ENCODE measurements at places on chromosomes 5 and 9.

DNA sequence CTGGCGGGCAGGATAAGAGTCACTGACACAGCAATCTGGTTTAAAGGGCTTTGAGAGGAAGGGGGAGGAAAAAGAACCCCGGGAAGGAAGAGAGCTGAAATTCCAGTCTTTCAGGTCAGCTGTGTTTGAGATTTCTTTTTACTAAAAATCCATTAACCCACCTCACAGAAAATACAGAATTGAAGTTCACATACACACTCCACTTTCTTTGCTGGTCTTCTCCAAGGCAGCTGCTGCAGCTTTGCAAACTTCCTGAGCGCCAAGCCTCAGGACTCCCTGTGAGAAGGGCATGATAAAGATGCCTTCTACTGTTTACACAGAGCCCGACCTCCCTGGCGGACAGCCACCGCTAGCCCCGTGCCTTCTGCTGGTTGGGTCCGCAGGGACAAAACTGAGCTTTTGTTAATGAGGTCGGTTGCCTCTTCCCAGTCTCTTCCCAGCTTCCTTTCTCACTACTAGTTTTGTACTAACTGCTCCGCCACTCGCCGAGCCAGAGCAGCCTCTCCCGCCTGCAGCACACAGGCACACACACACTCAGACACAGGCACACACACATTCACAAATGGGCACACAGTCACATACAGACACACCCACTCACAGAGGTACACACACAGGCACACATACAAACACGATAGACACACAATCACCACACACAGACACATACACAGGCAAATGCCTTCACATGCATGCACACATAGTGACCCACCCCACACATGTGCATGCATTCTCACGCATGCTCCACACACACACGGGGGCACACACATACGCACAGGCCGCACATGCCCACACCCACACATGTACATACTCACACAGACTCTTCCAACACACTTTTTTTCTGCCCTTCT is at the start of gene FREM1:
Gene FREM1 (minus strand): TSS at position 468 of the 845 bp plus-strand sequence. CDS start 41,451 bp downstream, outside the sequence.
- no peak for DNase-seq

DNA sequence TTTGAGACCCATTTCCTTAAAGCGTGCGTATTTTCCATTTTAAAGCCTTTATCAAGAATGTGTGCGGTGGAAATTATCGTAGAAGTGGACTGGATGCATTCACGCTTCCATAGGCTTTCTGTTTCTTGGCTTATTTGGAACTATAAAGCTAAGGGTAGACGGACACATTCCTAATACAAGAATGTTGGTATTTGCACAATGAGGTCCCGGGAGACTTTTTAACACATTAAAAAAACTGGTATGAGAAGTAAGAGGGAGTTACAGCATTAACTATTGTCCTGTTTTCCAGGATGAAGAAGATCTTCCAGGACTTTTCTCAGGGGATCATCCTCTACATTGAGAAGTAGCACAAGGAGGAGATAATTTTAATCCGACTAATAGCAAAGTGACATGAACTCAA is 653.0 kb downstream of the MTRR start:
- no peak for DNase-seq

- DNase-seq: no peak
These were observed 55.4 kb downstream of the HINT1 start for GRCh38 chr5:131109540-131110255.

- DNase-seq: peak; percentile 78
These were observed 4.0 kb downstream of the ISL1 start for GRCh38 chr5:51386916-51387883.

GRCh38 chr5:142053426-142054151 is 40.8 kb upstream of the GNPDA1 start:
- DNase-seq: no peak

DNA sequence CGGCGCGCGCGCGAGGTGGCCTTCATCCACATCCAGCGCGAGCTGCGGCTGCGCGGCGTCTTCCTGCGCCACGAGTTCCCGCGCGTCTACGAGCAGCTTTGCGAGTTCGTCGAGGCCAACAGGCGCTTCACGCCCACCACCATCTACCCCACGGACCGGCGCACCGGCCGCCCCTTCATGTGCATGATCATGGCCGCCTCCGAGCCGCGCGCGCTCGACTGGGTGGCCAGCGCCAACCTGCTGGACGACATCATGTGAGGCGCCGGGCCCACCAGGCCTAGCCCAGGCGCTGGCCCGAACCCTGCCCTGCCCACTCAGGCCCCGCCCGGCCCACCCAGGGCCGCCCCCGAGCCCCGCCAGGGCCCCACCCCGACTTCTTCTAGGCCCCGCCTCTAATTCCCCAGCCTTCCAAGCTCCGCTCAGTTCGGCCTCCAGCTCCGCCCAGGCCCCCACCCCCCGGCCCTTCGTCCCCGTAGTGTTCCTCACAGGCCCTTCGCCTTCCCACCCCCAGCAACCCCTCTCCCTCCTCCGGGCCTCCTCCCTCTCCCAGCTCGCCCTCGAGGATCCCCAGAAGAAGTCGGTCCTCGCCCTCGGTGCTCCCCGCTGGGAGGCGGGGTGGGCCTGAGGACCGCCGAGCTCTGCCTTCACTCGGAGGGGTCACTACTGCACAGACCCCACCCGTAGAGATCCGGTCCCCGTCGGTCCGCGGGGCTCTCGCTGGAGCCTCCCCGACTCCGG is 2.0 kb upstream of the PHPT1 start:
- no peak for DNase-seq

DNA sequence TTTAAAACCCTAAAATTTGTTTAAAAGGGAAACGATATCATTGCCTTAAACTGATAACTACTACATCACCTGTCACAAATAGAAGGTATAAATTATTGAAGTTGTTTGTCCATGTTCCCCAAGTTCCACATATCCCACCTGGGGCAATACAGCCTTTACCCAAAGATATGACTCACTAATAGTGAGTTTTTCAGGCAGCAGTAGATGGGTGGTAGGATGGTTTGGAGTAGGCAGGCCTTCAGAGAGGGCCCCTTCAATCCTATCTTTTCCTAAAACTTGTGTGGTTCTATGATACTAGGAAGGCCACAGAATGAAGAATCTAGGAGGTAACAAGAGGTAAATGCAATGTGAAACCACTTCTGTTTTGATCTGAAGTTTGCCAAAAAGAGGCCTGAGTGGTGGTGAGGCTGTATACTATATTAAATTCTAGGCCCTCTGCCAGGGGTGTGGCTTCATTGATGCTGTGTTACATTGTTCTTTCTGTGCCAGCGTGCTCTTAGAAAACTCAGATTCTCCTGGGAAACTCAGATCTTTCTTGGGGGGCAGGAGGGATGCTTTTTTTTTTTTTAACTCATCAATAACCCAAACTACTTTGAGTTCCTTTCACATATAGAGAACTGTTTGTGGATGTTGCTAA is 7.2 kb downstream of the CYSTM1 start:
- DNase-seq: no peak

GRCh38 chr9:14993061-14993800 is 83.0 kb upstream of the FREM1 start:
- peak; percentile 72 for DNase-seq

DNA sequence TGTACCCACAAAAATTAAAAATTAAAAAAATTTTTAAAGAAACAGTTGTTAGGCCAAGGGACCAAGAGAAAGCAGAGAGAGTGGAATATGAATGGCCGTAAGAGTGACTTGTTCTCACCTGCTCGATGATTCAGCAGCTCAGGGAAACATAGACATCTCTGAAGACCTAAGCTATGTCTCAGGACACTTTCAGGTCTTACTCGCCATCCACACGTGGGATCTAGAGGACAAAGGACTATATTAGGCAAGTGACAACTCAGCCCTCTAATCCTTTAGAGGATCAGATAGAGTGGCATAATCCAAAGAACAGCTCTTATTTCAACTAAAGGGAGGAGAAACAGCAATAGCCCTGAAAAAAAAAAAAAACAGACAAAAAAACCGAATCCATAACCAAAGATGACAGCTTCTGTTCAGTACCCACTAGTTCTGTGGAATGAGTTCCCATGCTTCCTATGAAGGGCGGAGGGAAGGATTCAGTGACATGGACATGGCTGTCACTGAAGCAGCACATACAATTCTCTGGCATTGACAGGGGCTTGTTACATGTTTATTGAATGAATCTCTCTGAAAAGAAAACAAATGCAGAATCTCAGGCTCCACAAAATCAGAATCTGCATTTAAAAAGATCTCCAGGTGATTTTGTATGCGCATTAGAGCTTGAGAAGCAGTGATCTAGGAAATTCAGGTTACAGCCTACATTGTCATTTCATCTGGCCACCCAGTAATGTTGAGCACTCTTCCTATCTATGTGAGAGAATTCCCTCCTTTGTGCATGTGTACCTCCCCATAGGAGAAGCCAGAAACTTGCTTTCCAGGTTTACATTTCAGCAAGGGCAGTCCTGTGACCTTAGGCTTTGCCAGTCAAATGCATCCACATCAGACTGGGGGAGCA is 96.0 kb downstream of the KIAA1958 start:
- DNase-seq: no peak

GRCh38 chr5:94376672-94377345 is 241.6 kb downstream of the KIAA0825 start:
- DNase-seq: no peak

- no peak for DNase-seq
These were observed 288.2 kb downstream of the MED10 start for GRCh38 chr5:6090079-6090654.

GRCh38 chr9:101514071-101514470 is 19.6 kb upstream of the RNF20 start:
- DNase-seq: no peak

DNA sequence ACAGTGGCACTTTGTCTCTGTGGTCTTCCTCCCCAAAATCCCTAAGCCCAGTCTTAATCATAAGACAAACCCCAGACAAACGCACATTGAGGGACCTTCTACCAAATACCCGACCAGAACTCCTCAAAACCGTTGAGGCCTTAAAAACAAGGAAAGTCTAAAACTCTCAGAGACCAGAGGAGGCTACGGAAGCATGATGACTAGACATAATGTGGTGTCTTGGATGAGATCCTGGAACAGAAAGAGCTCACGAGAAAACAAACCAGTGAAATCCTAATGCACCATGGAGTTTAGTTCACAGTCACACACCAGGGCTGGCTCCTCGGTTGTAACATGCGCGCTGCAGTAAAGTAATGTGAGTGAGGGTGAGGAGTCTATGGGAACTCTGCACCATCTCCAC is 58.4 kb downstream of the OTULIN start:
- no peak for DNase-seq

DNA sequence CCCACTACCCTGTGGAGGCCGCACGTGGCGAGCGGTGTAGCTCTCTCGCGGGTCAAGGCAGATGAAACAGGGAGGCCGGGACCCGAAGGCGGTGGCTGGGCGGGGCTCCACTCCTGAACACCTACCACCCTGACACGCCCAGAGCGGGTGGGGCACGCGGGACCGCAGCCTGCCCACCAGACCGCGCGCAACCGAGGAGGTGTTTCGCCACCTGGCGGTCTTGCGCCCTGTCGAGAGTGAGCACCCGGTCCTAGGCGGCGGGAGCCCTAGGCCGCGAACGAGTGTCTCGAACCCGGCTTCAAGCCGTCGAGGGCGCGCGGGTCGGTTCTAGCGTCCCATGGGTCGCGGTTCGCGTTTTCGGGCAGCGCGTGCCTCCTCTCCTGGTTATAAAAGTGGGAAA is 2.2 kb upstream of the EXOSC3 start:
- DNase-seq: no peak

- DNase-seq: no peak
These were observed 7.6 kb downstream of the IFNB1 start for GRCh38 chr9:21070171-21070571.

DNA sequence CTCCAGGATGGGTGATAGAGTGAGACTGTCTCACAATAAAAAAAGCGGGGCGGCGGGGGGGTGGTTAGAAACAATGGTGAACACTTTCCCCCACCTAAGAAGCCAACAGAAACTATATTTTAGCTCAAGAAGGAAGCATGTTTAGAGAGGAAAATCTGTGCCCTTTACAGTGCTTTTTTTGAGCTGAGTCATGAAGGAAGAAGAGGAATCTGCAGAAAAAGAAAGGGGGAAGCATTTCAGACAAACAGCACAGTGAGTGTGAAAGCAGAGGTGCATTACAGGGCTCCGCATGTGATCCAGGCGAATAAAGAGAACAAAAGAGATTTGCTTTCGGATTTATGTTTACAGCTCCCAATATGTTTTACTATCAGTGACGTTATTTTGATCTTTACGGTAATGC is 1504.6 kb upstream of the WWC1 start:
- no peak for DNase-seq

GRCh38 chr9:114282926-114283325 is 40.0 kb upstream of the ORM1 start:
- DNase-seq: peak; percentile 32

- no peak for DNase-seq
These were observed 63.4 kb downstream of the AUH start for GRCh38 chr9:91298311-91298710.

- peak; percentile 96 for DNase-seq
These were observed 55.4 kb upstream of the RPL26L1 start for GRCh38 chr5:172903790-172904189.

GRCh38 chr5:168020542-168021294 is 270.7 kb upstream of the WWC1 start:
- no peak for DNase-seq

- DNase-seq: no peak
These were observed 110.9 kb upstream of the PRRC1 start for GRCh38 chr5:127406326-127407121.

DNA sequence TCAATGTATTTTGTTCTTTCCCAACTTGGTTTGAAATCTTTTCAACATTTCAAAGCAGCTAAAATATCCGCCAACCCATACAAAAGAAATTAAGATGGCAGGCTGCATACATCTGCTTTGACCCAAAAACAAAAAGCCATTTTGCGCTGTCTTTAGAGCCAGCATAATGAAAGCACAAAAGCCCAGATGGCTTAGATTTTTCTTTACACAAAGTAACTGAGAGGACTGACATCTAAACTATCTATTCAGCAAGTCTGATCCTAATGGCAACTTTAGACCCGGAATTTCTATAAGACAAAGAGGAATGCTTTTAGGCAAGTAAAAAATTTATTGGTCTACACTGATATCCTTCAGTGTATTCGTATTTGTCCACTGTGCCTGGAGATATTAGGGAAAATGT is 86.3 kb downstream of the MYO10 start:
- no peak for DNase-seq

GRCh38 chr5:154956712-154957111 is 15.8 kb downstream of the MRPL22 start:
- DNase-seq: no peak

DNA sequence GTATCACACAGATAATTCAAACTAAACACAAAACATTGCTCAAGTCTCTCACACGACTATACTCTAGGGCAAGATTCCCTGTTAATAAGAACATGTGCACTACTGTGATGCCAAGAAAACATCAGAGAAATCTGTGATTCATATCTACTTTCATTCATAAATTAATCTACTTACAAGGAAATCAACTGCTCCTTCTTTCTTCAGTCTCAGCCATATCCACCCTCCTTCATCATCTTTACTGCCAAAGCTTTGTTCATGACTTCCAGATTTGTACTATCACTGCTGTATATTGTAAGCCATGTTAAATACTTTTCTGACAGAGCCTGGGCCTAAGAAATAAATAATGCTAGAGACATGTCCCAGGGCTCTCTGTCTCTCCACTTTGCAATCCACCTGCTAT is 35.1 kb downstream of the CTNNAL1 start:
- DNase-seq: no peak

DNA sequence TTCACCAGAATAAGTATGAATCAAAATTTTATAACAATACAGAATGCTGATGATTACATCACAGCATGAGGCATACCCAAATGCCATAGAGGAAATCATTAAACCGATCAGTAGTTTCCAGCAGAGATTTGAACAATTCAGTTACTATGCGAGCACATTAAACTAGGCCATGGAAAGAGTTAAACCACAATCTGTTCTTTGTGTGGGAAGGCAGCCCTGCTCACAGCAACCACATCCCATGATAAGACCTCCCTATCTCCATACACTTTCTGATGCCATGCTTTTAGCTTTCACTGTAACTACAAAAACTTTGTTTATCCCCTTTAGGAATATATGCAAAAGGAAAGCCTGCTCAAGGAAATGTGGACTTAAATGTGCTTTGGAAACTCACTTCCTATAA is 4.5 kb downstream of the NFIB start:
- no peak for DNase-seq

All from RWPE2 (cell line).